ENCODE measurements at places on chromosomes 11 and 22. TPM values are rescaled to one million over a fixed set of nuclear protein-coding genes. Genes with fewer than 3 reads are reported as not detected.

DNA sequence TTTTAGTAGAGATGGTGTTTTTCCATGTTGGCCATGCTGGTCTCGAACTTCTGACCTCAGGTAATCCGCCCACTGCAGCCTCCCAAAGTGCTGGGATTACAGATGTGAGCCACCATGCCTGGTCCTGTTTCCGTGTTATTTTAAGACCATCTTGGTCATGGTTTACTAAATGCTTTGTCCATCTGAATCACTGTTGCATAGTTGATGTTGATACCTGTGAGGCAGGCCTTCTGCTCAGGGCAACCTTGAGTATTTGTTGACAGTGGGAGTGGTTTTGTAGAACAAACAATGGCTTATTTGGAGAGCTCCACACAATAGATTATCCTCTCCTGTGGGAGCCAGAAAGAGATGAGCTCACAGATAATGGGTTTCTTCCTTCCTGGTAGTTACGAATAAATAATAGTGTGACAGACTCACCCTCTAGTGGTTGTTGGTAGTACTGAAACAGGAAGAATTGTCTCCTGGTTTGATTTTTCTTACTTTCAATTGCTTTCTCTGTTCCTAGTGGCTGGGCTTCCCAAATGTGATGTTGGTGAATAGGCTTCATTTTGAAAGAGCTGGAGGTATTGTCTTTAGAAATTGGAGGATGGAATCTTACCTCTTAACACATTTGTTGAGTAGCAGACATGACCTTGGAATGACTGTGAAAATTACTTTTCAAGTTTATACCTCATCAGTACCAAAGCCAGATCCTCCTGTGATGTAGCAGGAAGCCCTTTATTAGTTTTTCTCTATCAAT lies 39.0 kb downstream of the CTNND1 start:
- DNase-seq: peak; percentile 68

DNA sequence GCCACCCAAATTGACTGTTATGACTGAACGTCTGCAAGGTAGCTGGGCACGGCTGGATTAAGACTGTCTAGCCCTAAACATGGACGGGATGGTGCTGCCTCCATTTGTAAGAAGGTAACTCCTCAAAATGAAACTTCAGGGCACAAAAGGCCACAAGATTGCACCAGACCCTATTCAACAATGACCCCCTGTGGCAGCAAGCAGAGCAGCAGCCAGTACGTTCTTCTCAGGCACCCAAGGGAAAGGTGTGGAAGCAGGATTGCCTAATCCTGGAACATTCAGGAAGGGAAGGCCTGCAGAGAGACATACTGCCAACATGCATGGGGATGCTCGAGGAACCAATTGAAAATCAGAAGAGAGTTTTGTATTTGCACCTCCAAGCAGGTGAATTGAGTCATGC lies 4.5 kb upstream of the TBX10 start:
- DNase-seq: no peak

DNA sequence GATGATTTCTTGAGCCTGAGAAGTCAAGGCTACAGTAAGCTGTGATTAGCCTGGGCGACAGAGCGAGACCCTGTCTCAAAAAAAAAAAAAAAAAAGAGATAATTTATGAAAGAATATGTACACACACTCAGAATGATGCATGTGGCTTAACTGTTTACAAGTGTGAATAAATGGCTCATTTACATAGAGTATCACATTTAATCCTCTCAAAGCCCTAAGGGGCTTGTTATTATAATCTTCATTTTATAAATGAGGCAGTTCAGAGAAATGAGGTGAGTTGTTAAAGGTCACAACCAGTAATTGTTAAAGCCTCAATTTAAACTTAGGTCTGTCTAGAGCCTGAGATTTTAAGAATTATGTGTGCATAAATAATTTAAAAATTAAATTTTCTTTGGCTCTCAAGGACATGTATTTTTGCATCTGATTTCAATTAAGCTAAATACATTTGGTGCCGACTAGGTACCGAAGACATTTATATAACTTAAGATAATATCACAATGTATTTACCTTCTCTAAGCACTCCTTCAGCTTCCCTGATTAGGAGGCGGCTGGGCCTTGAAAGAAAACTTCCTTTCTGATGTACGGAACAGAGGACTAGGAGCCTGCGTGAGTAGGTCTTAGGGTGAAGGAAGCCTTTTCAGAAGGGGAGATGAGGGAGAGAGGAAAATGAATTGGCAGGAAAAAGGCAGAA lies 28.5 kb upstream of the DDX6 start:
- no peak for DNase-seq

DNA sequence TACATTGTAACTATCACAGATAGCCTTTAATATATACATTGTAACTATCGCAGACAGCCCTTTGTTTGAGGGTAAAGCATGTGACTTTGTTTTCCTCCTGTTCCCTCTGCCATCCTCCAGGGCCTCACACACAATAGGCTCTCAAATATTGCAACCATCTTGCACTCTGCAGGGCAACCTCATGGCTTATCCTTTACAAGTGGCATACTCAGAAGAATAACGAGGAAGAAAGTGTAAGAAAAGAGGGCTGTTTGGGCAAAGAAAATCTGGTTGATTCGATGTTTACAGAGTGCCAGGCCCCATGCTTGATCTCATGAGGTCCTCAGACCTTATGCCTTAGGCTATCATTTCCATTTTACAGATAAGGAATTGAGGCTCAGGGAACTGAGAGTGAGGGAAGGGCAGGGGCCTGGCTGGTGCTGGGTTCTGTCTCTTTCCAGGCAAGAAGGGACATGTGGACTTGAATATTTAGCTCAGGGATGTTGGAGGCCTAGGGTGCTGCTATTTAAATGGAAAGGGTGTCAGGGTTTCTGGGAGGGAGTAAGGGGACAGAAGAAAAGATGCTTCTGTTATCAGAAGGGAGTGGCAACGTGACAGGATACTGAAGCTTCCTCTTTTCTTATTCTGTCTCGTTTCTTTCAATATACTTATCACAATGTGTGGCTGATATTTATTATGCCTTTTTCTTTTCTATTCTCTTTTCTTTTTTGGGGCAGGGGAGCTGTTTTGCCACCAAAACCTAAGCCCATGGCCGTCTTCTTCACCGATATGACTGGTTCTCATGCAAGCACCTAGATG lies 1.1 kb upstream of the SAMM50 start:
- no peak for DNase-seq

GRCh38 chr11:131274233-131274632 lies 96.2 kb upstream of the NTM start:
- DNase-seq: no peak

GRCh38 chr11:72352859-72353551 lies 81.3 kb downstream of the CLPB start:
- DNase-seq: peak; percentile 30

GRCh38 chr11:1827095-1827813 lies 7.5 kb upstream of the SYT8 start:
- DNase-seq: peak; percentile 72

GRCh38 chr22:25002241-25002985 lies 49.9 kb downstream of the KIAA1671 start:
- no peak for DNase-seq

DNA sequence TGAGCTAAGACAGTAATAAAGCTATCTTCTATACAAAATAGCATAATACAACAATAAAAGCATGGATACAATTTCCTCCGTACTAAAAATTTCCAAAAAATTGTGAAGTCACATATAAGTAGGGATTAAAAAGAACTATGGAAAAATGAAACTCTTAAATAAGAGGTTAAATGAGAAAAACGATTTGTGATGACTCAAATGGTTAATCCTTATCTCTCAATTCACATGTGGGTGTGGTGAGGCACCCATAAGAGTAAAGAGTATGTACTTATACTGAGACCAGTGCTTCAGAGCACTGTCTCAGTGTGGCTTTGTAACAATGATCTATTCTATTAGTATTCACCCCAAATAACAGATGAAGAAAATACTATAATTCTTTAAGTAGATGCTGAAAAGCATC lies 25.0 kb upstream of the CCDC34 start:
- no peak for DNase-seq

DNA sequence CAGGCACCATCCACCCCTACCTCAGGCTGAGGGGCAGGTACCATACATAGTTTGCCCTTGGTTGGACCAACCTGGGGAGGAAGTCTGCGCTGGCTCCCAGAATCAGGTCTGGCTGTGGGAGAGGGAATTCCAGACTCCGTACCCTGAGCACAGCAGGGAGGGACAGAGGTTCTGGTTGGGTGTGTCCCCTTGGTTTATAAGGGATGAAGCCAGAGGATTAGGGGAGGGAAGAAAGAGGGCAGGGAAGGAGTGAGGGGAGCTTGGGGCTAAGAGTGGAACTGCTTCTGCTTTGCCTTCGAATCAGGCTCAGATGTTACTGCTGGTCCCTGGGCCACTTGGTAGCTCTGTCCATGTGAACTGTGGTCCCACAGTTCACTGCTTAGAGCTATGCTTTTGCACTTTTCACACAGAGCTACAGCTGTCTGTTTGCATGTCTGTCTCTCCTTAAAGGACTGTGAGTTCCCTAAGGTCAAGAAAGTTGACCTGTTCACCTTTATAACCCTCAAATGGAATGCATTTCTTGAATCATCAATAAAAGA lies 9.2 kb downstream of the MMP20 start:
- no peak for DNase-seq

DNA sequence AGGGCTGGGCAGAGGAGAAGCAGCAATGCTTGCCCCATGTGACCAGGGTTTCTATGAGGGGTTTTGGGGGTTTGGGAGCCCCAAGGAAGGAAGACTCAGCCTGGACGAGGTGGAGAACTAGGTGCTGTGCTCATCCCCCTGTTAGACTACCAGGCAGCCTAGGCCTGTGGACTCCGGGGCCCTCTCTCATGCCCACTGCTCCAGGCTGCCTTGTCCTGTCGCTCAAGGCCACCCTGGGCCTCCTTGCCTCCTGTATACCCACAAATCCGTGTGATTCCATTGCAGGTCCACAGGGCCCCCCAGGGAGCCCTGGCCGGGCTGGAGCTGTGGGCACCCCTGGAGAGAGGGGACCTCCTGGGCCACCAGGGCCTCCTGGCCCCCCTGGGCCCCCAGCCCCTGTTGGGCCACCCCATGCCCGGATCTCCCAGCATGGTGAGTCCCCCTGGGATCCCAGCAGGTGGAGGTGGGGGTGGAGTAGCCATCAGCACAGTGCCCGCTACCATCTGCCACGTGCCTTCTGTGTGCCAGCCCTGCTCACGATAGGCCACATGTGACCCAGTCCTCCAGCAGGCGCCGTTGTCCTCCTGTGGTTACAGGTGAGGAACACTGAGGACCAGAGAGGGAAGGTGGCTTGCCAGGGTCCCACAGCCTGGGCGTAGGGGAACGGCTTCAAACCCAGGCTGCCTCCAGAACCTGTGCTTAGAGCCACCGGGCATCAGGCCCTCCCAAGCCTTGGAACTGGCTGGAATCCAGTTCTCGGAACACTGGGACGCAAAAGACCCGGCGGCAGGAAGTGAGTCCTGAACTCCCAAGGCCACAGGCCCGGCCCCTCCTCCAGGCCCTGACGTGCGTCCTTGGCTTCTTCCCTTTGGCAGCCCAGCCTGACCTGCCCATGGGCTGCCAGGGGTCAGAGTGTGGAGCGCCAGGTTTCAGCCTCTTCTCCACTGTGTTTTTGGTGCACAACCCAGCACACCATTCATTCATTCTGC lies 26.6 kb downstream of the EMID1 start:
- DNase-seq: peak; percentile 36

DNA sequence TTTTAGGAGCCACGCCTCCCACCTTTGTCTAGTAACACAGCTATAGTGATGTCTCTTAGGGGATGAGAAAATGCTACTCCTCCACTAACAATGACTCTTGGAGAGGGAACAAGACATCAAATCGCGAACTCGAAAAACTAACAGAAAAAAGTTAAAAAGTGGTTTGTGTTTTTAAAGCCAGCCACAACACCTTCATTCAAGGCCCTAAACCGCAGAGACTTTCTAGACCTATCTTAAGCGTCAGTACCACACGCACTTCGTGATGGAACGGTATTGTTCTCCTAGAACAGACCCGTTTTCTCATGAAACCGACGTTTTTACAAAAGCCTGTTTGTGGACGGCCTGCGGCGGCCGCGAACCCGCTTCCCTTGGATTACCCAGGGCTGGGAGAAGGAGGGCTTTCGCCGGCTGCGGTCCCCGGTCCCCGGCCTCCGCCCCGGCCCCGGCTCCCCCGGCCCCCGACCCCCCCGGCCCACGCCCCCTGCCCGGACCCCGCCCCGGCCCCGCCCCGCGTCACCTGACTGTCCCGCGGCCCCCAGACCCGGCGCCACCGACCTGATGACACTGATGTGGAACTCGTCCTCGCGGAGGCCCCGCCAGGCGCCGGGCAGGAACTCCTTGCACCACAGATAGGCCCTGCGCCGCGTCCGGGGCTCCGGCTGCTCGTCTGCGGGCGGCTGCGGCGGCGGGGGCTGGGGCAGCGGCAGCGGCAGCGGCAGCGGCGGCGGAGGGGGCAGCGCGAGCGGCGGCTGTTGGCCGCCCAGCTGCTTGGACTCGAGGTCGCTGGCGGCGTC lies 718 bp downstream of the CHKA start:
- no peak for DNase-seq

GRCh38 chr11:122103726-122104125 lies 12.3 kb downstream of the BLID start:
- DNase-seq: no peak

GRCh38 chr11:45215098-45215865 lies 68.8 kb downstream of the PRDM11 start:
- no peak for DNase-seq

- peak; percentile 24 for DNase-seq
Observed at GRCh38 chr22:19122752-19123492, 710 bp upstream of the DGCR2 start.

GRCh38 chr11:120977266-120978137 lies 46.4 kb upstream of the TBCEL start:
- no peak for DNase-seq

- DNase-seq: no peak
Observed at GRCh38 chr22:22404598-22405284, 103.8 kb downstream of the ZNF280B start.

Gene NXPE4
- not detected for polyA plus RNA-seq

Gene PHOX2A
- 0.20 TPM for polyA plus RNA-seq

Gene RIMBP3B
- 0.03 TPM for polyA plus RNA-seq

Gene SMTNL1
- 0.48 TPM for polyA plus RNA-seq

Gene VPREB1
- polyA plus RNA-seq: not detected

Gene CLDN5
- polyA plus RNA-seq: 40.8 TPM

Gene SLC37A2
- 3.9 TPM for polyA plus RNA-seq

Gene GTSE1
- 13.1 TPM for polyA plus RNA-seq

Gene APOL6
- polyA plus RNA-seq: 11.3 TPM
